ENCODE measurements at places on chromosomes 4 and X.

DNA sequence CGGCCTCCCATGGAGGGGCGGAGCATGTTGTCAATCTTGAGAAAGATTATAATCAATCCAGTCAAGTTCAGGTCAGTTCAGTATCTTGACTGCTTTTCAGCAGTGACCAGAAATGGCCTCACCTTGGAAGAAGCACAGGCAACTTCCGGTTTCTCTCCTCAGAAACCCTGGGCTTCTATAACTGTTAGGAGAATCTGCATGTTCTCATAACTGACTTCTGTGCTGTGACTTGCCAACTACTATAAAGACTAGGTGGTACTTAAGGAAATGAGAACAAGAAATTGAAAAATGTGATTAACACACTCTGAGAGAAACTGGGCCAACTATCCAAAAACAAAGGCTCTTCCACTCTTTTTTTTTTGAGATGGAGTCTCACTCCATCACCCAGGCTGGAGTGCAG, 35.9 kb upstream of the TLR3 start:
- no peak for DNase-seq

DNA sequence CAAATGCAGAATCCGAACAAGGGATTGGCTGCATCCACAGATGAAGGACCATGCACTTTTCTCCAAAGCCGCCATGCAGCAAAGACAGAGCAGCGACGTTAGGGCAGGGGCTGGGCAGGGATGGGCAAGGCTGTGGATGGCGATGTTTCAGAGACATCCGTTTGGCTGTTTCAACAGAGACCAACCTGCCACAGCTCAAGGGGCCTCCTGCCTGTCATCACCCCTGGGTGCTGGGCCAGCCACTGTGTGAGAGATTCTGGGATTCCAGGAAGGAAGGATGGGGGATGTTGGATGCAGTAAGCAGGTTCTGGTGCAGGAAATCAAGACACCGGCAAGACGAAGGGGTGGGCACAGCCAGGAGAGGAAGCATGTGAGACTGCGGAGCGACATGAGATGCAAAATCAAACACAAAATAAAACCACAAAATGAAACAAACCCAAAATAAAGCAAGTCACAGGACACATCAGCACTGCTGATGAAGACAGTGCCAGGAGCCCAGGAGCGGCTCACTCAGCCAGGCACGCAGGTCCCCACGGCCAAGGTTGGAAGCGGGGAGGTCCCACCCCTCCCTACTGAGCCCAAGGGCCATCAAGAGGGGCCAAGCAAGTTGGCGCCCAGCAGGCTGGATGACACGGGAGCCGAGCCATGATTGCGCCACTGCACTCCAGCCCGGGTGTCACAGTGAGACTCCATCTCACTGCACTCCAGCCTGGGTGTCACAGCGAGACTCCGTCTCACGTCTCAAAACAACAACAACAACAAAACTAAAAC, 68.1 kb downstream of the FAM53A start:
- DNase-seq, result no peak

DNA sequence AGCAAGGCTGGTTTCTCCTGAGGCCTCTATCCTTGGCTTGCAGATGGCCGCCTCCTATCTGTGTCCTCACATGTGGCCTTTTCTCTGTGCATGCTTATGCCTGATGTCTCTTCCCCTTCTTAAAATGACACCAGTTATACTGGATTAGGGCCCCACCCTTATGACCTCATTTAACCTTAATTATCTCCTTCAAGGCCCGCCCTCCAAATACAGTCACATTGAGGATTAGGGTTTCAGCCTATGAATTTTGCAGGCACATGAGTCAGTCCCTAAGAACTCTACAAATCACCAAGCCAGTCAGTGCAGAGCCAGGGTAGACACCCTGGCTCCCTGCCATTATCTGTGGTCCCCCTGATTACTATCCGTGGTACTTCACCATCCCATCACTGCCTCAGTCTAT, 51.6 kb downstream of the MAML3 start:
- DNase-seq, result no peak

DNA sequence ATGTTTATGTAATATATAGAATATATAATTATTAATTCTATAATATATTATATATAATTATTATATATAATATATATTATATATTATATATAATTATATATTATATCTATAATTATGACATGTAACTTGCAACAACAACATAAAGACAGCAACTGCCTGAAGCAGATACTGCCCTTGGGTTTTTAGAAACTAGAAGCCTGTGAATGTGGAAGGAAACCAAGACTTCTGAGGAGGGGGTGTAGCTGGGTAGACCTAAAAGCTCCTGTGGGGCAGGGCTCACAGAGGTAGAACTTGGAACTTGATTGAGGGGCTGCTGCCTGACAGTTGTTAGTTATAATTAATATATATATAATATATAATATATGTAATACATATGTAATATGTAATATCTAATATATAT, 167.2 kb upstream of the SLIT2 start:
- DNase-seq, result no peak

DNA sequence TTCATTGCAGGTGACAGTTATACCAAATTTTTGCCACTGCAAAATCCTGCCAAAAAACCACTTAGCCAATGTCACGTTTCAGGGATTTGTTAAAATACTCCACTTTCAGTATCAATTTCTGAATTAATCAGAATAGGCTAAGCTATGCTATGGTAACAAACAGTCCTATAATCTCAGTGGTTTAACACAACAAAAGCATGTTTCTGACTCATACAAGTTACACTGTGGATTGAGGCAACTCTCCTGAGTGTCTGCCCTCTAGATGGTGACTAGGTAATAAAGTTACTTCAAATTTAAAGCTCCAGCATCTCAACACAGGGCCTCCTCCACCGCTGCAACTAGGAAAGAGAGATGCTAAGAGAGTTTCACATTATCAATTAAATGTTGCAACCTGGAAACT, 23.0 kb upstream of the RADX start:
- no peak for DNase-seq

GRCh38 chr4:123359449-123360315, 36.9 kb upstream of the SPRY1 start:
- no peak for DNase-seq

- no peak for DNase-seq
These were observed 61.8 kb downstream of the UGT2B10 start for GRCh38 chr4:68877555-68877954.

- DNase-seq, result no peak
These were observed 127.4 kb upstream of the ANKRD50 start for GRCh38 chr4:124839786-124840390.

GRCh38 chr4:6239486-6239885, 30.2 kb upstream of the WFS1 start:
- no peak for DNase-seq

GRCh38 chrX:100650841-100651240, 6.8 kb downstream of the SRPX2 start:
- no peak for DNase-seq

DNA sequence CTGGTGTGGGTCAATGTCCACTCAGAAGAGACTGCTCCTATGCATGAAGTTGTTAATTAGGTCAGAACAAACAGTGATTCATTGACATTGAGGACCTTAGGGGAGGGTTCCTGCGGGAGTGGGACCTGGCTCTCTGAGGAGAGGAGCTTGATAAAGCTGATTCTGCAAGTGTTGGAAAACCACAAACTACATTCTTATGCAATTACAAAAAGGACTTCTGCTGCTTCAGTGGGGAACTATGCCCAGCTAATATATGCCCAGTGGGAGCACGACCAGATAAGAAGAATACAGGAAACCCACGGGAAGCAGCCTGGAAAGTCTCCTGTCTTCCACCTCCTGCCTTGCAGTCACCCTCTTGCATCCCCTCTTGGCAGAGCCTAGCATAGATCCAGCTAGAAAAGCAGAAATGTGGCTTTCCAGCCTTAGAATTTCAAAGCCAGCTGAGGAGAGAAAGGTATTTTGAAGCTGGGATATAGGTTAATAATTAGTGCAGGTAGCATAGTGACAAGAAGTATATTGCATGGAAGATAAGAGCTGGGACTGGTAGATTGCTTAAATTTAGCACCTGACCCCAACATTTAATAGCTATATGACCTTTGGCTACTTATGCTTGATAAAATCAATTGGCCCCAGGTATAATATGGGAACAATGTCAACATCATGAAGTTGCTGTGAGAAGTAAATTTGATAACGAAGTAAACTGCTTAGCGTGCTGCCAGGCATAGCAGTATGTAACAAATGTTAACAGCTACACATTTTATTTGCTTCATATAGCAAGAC, 34.9 kb upstream of the UGT8 start:
- no peak for DNase-seq

- DNase-seq, result no peak
These were observed 154.9 kb downstream of the ASB9 start for GRCh38 chrX:15114743-15115566.

DNA sequence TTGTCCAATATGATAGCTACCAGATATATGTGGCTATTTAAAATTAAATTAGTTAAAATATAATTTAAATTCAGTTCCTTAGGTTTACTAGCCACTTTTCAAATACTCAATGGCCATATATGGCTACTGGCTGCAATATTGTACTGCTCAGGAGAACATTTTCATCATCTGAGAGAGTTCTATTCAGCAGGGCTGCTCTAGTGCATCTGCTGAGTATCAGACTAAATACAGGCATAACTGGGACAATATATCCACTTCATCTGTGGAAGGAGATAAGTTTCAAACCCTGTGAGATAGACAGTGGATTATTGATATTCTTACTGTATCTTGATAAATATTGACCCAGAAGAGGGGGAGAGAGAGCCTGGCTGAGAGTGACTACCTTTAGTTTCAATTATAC, 240.1 kb upstream of the ANKRD50 start:
- DNase-seq, result no peak

- DNase-seq, result no peak
These were observed 559 bp downstream of the TRPC5 start for GRCh38 chrX:112081781-112082652.

DNA sequence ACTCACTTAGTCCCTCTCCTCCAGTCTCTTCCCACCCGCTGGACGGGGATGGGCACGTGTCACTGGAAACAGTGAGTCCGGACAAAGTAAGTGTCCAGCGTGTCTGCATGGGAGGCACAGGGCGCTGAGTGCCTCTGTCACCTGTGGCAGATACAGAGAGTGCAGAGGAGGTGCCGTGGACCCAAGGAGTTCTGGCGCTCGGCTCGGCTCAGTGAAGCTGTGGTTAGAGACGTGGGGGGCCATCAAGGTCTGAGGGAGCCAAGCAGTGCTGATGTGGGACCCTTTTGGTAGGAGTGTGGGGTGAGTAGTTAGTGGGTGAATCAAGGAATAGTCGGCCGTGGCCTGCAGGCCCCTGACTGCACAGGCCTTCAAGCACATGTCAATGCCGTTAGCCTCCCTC, 40.1 kb upstream of the MSANTD1 start:
- DNase-seq, result no peak

- no peak for DNase-seq
These were observed 571.5 kb upstream of the TENM3 start for GRCh38 chr4:181671672-181672071.

DNA sequence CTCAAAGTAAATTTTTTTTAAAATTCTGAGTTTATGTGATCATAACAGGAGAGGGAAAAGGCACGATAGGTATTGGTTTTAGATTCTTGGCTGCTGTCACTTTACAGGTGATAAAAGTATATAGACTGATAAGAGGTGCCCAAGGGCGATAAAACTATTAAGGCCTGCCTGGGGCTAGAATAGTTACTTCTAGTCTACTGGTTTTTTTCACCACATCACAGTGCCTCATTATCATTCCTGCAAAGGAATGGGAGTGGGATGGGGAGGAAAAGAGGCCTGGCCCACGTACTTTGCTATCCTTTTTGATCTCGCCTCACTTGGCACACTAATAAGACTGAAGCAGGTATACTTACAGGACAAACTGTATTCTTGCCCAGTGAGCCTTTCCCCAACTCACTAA, 46.6 kb downstream of the CXorf58 start:
- DNase-seq, result no peak

- DNase-seq, result no peak
These were observed 7.9 kb downstream of the CXCL6 start for GRCh38 chr4:73844345-73844744.

DNA sequence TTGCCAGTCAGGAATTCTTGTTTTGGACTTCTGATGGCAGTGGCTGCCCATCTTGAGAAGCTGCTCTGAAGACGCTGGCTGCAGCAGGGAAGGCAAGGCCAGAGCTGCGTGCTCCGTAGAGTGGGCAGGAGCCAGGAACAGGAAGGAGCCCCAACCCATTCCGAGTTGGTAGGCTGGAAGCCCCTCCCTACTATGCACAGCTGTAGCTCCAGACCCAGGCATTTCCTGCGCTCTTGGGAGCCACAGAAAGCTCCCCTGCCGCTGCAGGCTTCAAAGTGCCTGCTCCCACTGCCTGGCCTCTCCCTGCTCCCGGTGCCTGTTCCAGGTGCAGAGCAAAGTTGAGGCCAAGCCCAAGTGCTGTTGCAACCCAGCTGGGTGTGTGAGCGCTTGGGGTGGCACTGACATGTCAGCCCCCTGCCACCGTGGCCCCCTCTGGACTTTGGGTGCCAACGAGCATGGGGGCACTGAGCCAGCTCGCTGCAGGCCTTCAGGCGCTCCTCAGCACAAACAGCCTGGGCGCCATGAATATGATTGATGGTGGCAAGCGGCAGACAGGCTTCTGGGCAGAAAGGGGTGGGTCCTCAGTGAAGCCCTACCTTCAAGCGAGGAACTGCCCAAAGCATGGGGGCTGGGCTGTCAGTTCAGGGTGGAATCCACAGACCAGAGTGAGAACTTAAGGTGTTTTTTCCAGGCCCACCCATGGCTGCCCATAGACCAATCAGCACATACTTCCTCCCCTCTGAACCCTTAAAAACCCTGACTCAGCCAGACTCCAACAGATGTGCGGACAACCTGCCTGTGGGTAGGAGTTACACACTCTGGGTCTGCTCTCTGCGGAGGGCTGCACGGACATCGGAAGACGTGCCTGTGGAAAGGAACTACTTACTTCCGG, 677.2 kb upstream of the INTU start:
- DNase-seq, result no peak

- DNase-seq, result no peak
These were observed 2.5 kb upstream of the GABRE start for GRCh38 chrX:151977009-151977408.

- no peak for DNase-seq
These were observed 399.2 kb downstream of the IL15 start for GRCh38 chr4:142035566-142035965.

Data from suppressor macrophage (primary cell).